ENCODE measurements at places on chromosomes 6 and 20.

- DNase-seq = no peak
Observed at GRCh38 chr20:15673206-15673605, 900.0 kb downstream of the KIF16B start.

GRCh38 chr6:11702089-11702488 lies 76.5 kb downstream of the ADTRP start:
- no peak for DNase-seq

GRCh38 chr6:108995296-108995695 lies 99.3 kb downstream of the SESN1 start:
- no peak for DNase-seq

DNA sequence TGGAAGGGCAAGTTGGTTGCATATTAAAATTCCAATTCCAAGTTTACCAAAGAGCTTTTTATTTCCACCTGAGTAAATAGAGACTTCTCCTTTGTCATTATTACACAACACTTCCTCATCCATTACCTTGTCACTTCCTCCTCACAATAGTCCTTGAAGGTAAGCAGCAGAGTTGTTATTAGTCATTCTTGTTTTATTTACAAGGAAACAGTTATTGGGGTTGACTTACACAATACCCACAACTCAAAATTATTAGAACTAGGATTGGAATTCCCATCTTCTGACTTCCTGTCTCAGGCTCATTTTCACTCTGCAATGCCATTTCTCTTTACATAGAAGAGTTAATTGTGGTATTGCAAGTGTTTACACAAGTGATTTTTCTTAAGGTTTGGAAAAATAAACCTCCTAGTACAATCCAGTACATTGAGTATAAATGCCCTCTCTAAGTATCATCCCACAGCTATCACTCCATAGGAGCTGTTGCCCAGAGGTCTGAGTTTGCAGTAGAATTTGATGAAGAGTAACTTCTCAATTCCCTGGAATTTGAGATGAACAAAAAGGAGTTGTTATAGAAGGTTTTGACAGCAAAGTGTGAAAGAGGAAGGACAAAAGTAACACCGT lies 28.9 kb upstream of the MTRF1L start:
- DNase-seq = no peak

- no peak for DNase-seq
Observed at GRCh38 chr20:47216819-47217410, 139.6 kb downstream of the ZMYND8 start.

DNA sequence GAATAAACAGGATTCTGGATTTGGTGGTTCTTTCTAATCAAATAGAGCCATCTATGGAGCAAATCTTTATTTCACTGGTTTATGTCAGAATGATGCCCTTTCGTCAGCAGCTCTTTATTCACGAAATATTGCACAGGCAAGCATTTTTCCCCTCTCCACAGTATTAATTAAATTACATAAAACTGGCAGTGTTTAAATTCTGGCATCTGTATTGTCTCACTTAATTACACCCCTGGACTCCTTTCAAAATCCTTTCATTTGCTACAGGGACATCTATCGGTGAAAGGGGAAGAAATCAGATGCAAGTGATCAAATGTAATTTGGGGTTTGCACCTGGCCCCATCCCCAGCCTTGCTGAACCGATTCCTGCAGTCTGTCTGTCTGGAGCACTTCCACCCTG lies 801.9 kb downstream of the QKI start:
- no peak for DNase-seq
